Activated CD4-positive, alpha-beta T cell treated with anti-CD3 and anti-CD28 coated beads, Interleukin-2, amount 50 U/mL, for 4 hours (primary cell): ENCODE measurements at places on chromosomes 3 and 15.

DNA sequence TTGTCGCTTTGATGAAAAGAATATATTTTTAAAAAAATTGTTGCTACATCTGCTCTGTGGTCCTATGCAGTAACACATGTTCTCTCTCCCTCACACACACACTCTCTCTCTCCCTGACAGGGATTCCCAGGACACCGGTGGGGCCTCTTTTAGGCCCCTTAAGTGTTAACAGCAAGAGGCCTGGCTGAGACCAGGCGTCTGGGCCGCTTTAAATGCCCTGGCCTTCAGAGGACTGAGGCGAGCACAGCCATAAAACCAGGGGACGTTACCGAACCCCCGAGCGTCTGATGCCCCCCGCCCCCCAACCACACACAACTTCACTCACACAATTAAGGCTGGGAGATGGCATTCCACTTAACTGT, 1.7 kb downstream of the BNC1 start:
- no peak for DNase-seq

- no peak for DNase-seq
These were observed 414.6 kb upstream of the TBL1XR1 start for GRCh38 chr3:177611752-177612334.

- no peak for DNase-seq
These were observed 191.0 kb upstream of the LINGO1 start for GRCh38 chr15:77823736-77824135.

- DNase-seq = no peak
These were observed 28.8 kb upstream of the IMPDH2 start for GRCh38 chr3:49058011-49058410.

DNA sequence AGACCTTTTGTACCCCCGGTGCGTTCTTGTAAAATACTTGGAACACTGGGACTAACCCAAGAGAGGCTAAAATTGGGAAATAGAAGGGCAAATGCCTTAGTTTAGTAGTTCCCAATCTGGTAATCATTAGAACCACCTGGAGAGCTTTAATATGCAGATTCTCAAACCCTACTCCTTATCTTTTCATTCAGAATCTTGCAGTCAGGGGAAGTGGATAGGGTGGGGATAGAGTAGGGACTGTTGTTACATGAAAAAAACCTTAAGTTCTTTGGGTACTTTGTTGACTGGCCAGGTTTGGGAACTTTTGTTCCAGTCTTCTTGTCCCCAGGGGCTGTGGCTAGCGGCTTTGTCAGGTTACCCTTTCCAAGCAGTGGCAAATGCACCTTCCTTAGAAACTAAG, 15.9 kb downstream of the MAPKBP1 start:
- no peak for DNase-seq

GRCh38 chr15:88645171-88646087, 6.6 kb downstream of the ISG20 start:
- DNase-seq = no peak

GRCh38 chr3:187982142-187982541, 171.8 kb upstream of the LPP start:
- no peak for DNase-seq

GRCh38 chr3:66413151-66413751, 87.6 kb downstream of the LRIG1 start:
- DNase-seq = no peak

DNA sequence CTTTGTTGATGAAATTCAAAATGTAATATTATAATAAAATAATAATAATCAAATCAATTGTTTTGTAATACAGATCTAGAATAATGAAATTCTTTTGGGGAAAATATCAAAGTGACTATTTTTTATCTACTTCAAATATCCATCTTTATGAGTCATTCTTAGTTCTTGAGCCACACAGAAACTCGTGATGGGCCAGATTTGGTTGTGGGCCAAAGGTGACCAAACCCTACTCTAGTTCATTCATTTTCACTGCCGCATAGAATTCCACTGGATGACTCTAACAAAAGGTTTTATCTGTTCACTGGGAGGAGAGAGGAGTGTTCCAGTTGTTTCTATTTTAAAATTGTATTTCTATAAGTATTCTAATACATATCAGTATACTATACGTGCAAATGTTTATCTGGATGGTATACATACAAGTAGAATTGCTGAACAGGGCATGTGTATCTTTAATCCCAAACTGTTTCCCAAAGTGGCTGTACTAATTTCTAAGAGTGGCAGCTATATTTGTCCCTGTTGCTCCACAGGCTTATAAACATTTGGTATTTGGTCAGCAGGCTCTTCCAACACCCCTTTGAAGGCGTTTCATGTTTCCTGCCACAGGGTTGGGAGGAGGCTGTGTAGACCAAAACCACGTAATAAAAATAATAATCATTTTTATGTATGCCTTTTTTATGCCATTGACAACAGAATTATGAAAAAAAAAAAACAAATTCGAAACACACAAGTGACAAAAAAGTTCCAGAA, 7.3 kb upstream of the RTP3 start:
- no peak for DNase-seq

GRCh38 chr15:75211436-75212199, 9.9 kb downstream of the C15orf39 start:
- DNase-seq = no peak

- DNase-seq = no peak
These were observed 57.5 kb downstream of the CACNA2D2 start for GRCh38 chr3:50445919-50446318.

- DNase-seq = no peak
These were observed 25.2 kb upstream of the CCDC39 start for GRCh38 chr3:180704532-180704931.

DNA sequence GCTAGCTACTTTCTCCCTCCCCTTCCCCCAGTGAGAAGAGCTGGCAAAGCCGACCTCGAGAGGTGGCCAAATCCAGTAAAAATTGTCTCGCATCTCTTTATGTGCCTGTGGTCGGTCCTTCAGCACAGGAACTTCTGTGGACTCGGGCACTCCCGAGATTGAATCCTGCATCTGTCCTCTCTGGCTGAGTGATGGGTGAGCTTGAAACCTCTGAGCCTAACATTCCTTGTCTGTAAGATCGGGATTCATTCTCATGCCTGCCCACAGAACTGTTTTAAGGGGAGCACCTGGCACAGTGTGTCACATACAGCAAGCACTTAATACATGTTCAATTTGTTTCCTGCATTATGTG, 11.3 kb downstream of the CX3CR1 start:
- DNase-seq = no peak

GRCh38 chr3:57006949-57007419, 53.5 kb upstream of the SPATA12 start:
- no peak for DNase-seq

DNA sequence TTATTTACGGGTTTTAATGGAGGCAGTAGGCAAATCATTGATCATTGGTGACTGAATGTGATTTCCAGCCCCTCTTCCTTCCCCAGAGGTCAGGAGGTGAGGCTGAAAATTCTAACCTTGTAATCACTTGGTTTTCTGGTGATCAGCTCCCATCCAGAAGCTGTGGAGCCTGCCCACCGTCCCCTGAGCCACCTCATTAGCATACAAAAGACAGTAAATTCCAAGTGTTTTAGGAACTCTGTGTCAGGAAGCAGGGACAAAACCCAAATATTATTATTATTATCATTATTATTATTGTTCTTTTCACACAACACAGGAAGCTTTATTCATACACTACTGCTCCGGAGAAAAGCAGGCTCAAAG, 18.2 kb downstream of the FOXB1 start:
- no peak for DNase-seq

DNA sequence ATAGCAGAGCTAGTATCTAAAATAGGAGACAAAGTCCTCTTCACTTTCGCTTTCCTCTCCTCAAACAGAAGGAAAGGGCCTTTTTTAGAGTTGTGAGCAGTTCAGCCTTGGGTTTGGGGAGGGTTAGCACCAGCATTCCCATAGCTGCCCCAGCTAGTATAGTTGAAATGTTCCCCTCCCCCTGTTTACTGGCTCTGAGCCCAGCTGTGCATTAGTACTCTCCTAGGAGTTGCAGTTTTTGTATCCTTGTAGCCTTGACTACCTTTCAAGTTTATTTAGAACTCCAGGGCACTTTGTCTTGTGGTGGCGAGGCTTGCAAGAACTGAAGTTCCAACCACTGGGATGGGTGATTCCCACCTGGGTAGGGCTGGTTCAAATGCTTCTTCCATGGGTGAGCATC, 245.1 kb upstream of the NAALADL2 start:
- no peak for DNase-seq

DNA sequence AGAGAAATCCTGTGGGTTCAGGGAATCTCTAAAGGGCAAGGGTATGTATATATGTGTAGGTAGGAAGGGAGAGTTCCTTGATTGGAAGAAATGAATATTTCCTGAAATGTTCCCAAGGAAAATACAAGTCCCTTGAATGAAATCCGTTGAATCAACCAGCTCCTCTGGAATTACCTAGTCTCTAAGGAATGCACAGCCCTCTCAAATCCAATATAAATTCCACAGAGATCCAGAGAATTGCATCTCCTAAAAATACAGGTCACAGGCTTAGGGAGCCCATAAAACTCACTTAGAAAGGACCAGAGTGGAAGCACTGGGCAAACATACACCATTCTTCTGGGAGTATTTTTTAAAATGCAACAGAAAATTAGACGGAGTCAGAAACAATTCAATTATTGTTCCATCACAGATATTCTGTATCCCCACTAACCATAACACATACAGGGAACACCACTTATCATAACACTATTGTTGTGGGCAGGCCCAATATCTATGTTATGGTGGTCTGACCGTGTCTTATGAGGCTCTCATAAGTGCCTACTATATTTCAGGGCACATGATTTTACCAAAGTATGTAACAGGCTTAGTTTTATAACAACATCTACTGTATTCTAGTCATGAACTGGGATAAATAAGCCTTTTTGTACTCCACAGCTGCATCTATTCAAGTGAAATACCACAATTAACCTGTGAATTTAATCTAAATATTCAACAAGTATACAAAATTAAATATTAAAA, 43.7 kb downstream of the IGSF11 start:
- no peak for DNase-seq

GRCh38 chr3:46734773-46735172, 17.1 kb upstream of the PRSS50 start:
- no peak for DNase-seq

- no peak for DNase-seq
These were observed 21.2 kb downstream of the STARD5 start for GRCh38 chr15:81302701-81303109.

DNA sequence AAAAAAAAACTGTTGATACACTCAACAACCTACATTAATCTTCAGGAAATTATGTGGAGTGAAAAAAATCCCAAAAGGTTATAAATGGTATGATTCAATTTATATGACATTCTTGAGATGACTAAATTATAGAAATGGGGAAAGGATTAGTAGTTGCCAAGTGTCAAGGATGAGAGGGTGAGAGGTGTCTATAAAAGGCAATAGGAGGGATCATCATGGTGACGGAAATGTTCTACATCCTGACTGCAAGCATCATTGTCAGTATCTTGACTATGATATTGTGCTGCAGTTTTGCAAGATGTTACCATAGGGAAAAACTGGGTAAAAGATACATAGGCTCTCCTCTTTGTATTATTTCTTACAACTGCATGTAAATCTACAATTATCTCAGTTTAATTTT, 125.6 kb downstream of the FRMD5 start:
- no peak for DNase-seq

- no peak for DNase-seq
These were observed 25.9 kb downstream of the HSPBAP1 start for GRCh38 chr3:122767540-122768372.

DNA sequence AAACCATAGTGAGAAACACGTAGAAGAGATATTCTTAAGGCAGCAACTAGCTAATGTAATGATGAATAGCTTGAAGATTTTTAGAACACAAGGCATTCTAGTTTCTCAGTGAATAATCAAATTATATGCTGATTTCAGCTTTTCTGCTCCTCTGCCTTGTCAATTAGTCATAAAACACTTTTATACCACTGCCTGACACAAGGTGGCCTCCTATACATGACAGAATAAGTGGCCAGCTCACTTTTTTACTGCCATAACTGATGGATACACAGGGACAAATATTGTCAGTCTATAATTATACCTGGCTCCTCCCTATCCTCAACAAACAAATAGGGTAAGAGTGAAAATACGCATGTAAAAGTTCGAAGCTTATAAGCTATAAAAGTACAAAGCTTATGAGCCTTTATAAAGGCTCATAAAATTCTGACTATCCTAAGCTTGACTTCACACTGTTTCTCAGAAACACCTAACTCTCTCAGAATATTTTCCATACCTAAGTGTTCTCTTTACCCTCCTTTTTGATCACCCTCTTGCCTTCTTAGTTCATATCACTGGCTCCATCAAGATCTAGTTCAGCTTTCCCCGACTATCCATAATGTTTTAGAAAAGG, 81.6 kb downstream of the HERC1 start:
- DNase-seq = no peak

- DNase-seq = no peak
These were observed 10.1 kb downstream of the LYSMD2 start for GRCh38 chr15:51727141-51727897.

DNA sequence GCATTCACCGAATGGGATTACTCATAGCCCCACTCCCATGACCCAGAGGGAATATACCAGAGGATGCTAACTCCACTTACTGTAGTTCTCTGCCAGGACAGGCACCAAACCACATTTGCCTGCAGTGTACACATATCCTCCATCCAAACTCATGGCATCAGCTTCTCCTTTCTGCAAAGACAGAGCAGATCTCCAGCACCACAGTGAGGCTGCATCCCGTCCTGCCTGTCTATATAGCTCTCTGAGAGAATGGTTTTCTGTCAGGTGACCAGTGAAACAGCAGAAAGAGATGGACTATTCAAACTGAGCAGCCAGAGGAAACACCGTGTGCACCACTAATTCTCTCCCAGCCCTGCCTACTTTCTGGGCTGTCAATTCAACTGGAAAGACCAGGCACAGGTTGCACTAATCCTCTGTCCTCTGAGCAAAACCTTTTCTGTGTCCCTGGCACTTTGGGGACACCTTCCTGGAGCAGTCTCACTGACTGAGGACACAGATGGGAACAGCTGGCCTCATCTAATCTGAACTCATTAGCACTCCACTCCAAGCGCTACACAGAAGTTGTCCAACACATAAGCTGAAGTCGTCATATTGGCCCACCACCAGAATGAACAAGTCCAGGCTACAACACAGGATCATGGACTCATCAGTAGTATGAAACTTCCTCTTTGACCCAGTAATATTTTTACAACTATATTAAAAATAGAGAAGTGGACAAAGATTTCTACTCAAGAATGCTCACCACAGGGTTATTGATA, 17.3 kb downstream of the LTF start:
- no peak for DNase-seq

GRCh38 chr3:111315930-111316587, 225.9 kb upstream of the CD96 start:
- DNase-seq = no peak

DNA sequence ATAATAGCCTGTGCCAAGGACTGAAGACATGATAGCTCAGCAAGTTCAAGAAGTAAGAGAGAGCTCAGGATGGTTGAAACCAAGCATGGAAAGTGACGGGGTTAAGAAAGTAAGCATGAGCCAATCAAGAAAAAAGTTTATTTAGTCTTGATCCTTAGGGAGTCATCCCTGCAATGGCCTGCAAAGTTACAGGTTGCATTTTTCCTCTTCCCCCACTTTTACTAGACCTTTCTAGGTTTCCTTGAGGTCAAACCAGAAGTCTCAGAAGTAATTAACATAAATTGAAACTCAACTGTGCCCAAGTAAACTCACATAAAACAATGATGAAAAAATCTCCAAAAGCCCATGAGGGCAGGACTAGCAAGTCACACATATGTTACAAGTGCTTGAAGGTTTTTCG, 250.9 kb downstream of the MAGI1 start:
- DNase-seq = no peak
